ENCODE measurements at places on chromosomes 2 and 18. TPM values are rescaled to one million over a fixed set of nuclear protein-coding genes. Genes with fewer than 3 reads are reported as not detected.
A peak's percentile ranks its signal among the peaks of the same experiment; 100 is the strongest.

Gene CPS1
- total RNA-seq: 0.79 TPM

GRCh38 chr2:182077023-182077422, 91.4 kb downstream of the PPP1R1C start:
- no peaks in the 10 kb centered on the region for H3K36me3 ChIP-seq
- H3K27me3 ChIP-seq: no peaks in the 10 kb centered on the region

- DNase-seq: no peak
- H3K36me3 ChIP-seq: no peaks in the 10 kb centered on the region
- no peaks in the 10 kb centered on the region for H3K27me3 ChIP-seq
- no peak overlapping the region for H3K4me3 ChIP-seq
- H3K27ac ChIP-seq: no peak overlapping the region
Observed at GRCh38 chr2:7845332-7845731, 836.5 kb upstream of the ID2 start.

GRCh38 chr2:54675738-54676137, 47.7 kb upstream of the EML6 start:
- peaks cover 14% of the 10 kb centered on the region for H3K4me1 ChIP-seq
- no peaks in the 10 kb centered on the region for H3K27me3 ChIP-seq
- peaks cover 3% of the 10 kb centered on the region for H3K36me3 ChIP-seq
- H3K27ac ChIP-seq: no peak overlapping the region
- no peak overlapping the region for H3K4me3 ChIP-seq
- no peak for DNase-seq

GRCh38 chr18:64330931-64331330, 182.0 kb upstream of the LINC00305 start:
- DNase-seq: no peak
- H3K36me3 ChIP-seq: no peaks in the 10 kb centered on the region
- no peak overlapping the region for H3K4me3 ChIP-seq
- H3K27me3 ChIP-seq: no peaks in the 10 kb centered on the region
- no peak overlapping the region for H3K27ac ChIP-seq

DNA sequence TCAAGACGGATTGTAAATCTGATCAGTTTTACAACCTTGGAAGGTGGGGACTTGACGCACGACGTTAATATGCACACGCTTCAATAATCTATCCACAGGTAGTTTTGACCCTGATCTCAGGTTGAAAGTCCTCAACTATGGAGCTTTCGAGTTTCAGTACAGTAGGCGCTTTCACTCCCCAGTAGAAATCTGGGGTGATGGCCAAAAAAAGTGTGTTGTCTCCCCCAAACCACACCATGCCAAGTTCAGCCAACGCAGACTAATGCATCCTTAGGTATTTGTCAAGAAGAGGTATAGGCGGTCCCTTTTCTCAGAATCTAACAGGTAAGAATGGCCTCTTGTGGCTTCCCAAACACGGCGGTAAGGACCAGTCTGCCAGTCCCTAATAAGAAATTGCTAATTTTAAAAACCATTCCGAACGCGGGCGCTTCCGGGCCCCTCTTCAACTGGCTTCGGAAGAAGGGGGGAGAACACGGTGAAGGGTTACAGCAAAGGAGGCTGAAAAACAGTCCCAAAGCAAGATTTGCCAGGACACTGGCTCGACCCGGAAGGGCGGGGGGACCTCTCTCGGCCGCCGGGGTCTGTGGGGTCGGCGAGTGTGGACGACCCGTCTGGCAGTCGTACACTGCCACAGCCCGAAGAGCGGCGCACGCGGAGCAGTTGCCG, 659 bp downstream of the FAM210A start:
- no peaks in the 10 kb centered on the region for H3K36me3 ChIP-seq
- H3K27me3 ChIP-seq: no peaks in the 10 kb centered on the region
- DNase-seq: no peak
- H3K27ac ChIP-seq: no peak overlapping the region
- H3K4me3 ChIP-seq: peak overlapping the region; percentile 91

- no peak for DNase-seq
- H3K27me3 ChIP-seq: no peaks in the 10 kb centered on the region
- H3K36me3 ChIP-seq: peaks cover 12% of the 10 kb centered on the region
- H3K4me1 ChIP-seq: no peaks in the 10 kb centered on the region
- peak overlapping the region; percentile 5 for H3K27ac ChIP-seq
- H3K4me3 ChIP-seq: no peak overlapping the region
Observed at GRCh38 chr2:190973726-190974628, 40.0 kb downstream of the STAT1 start.

- H3K4me1 ChIP-seq: no peaks in the 10 kb centered on the region
- H3K4me3 ChIP-seq: no peak overlapping the region
- H3K27me3 ChIP-seq: no peaks in the 10 kb centered on the region
- H3K36me3 ChIP-seq: no peaks in the 10 kb centered on the region
- H3K27ac ChIP-seq: no peak overlapping the region
Observed at GRCh38 chr18:63002803-63003445, 287.6 kb downstream of the PHLPP1 start.

Measured in T-cell (primary cell).